ENCODE measurements at places on chromosomes 5 and 9.
A peak's percentile ranks its signal among the peaks of the same experiment; 100 is the strongest.

- no peak for DNase-seq
These were observed 130.4 kb upstream of the RASA1 start for GRCh38 chr5:87137283-87137682.

DNA sequence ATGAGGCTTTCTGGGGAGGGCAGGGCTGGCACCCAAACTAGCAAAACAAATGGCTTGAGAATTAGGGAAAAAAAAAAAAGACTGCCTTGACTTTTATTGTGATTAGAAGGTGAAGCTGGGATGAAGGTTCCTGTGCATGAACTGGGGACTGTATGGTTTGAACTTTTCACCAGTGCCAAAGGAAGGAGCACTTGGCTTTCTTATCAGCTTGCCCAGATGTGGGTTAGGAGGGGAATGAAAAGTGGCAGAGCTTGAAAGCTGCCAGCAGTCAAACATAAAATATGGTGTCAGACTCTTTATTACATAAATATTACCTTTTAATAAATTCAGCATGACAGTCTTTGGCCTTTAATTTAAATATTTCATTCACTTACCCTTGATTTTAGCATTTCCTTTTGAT is 182.5 kb downstream of the PSAT1 start:
- no peak for DNase-seq

GRCh38 chr9:87855061-87855460 is 27.6 kb upstream of the SPATA31E1 start:
- DNase-seq: no peak

GRCh38 chr9:69412741-69413150 is 87.7 kb downstream of the ENTREP1 start:
- DNase-seq: peak; percentile 72

DNA sequence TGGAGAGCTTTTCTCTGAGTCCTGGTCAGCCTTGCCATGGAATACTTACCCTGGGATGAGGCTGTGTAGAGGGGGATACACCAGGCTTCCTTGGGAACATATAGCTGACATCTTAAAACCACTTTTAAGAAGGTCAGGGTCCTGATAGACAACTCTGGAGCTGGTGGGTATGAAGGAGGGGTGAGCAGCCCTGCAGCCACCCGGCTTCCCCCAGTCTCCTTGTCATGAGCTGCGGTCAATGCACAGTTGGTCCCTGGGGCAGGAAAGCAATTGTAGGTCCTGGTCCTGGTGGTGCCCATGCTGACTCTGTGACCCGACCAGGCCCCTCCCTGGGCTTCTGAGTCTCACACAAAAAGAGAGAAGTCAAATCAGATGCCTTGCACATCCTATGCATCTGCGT is 63.6 kb downstream of the MRPL36 start:
- no peak for DNase-seq

DNA sequence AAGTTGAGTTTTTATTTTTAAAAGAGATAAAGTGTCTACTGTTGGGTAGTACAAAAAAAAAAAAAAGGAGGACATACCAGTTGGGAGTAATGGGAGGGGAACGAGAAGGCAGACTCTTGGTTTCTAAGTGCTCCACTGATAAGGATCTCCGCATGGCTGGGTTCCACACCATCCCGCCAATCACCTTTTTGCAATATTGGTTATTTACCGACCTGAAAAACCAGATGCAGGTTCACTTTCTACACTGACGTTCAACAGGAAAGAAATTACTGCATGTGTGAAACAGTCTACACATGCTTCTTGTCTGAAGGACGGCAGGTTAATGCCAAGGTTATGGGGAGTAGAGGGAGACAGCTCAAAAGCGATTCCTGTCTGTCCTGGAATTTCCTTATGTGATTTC is 75.5 kb downstream of the PTPN3 start:
- no peak for DNase-seq

DNA sequence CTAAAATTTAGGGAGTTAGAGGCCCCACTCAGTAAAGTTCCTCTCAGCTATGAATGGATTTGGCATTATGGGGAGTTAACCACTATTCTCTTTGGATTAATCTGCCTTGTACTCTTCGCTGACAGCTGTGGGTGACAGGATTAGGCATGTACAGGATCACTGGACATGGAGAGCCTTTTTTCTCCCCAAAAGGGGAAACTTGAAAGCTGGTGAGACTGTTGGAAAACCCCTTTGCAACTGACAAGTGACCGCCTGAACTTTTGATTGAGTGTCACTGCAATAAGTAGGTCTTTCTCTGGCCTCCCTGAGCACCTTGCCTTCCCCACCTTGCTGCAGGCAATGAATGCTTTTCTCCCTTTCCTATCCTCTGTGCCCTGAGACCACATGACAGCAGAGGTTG is 68.3 kb downstream of the ERP44 start:
- DNase-seq: no peak

DNA sequence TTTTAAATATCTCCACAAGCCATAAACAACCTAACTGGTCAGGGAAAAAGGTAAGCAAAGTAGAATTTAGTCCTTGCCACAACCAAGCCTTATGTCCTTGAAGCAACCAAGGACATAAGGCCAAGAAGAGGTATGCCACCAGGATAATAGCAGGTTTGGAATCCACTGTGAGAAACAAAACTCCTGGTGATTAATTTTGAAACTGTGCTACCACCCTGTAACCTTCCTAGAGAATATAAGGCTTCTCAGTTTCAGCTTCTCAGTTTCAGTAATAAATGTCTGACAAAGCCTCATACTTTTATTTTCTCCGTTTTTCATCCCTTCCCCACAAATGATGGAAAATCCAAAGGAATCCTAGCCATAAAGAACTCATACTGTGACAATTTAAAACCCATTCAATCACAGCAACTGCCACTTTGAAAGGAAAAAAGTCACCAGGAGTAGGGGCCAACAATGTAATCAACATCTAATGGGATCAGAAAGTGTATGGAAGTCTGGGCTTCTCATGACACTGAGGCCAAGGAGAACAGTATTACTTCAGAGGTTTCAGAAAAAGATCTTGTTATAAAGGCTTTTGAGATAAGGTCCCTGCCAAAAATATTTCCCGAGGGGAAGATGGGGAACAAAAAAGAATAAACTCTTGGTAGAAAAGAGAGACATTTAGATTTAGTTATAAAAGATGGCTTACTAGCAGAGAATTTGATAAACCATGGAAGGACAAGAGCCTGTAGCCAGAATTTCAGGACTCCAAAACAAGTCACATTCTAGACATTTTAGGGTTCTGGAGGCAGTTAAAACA is 189.2 kb downstream of the TSSK1B start:
- DNase-seq: no peak

GRCh38 chr5:139903795-139904565 is 108.4 kb downstream of the PSD2 start:
- DNase-seq: no peak

Data from mucosa of gallbladder (tissue), 1 donor.